ENCODE measurements at places on chromosomes 3 and 15.

- no peak for DNase-seq
Measured at GRCh38 chr3:162973428-162973917, 1476.9 kb downstream of the OTOL1 start.

GRCh38 chr3:135304378-135304777 lies 509.3 kb downstream of the EPHB1 start:
- no peak for DNase-seq

GRCh38 chr3:42161050-42161935 lies 70.1 kb downstream of the TRAK1 start:
- DNase-seq: no peak

GRCh38 chr3:117510396-117510795 lies 800.8 kb downstream of the TUSC7 start:
- DNase-seq: no peak

DNA sequence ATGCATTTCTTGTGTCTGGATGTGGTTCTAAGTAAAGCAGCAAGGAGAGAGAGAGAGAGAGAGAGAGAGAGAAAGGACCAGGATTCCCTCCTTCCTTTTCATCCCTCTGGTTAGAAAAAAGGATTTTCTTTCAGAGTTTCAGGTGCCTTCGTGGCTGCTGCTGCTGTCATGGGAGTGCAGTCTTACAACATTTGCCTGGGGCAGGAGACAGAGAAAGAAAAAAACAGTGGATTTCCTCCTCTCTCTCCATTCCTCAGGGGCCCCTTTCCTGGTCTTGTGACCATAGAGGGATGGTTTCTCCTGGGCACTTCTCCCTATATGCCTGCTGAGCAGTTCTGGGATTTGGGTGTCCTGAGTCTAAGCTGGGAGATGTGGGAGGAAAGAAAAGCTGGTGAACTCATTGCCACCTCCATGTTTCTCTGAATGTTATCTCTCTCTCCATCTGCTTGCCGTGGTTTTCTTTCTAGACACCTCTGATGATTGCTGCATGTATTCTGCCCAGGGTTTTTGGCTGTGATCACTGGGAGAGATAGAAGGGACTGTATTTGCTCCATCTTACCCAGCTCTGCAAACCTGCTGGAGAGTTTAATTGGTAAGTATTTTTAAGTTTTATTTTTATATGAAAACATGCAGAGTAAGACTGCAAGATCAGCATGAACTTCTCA lies 142.4 kb upstream of the RGMA start:
- DNase-seq: no peak

DNA sequence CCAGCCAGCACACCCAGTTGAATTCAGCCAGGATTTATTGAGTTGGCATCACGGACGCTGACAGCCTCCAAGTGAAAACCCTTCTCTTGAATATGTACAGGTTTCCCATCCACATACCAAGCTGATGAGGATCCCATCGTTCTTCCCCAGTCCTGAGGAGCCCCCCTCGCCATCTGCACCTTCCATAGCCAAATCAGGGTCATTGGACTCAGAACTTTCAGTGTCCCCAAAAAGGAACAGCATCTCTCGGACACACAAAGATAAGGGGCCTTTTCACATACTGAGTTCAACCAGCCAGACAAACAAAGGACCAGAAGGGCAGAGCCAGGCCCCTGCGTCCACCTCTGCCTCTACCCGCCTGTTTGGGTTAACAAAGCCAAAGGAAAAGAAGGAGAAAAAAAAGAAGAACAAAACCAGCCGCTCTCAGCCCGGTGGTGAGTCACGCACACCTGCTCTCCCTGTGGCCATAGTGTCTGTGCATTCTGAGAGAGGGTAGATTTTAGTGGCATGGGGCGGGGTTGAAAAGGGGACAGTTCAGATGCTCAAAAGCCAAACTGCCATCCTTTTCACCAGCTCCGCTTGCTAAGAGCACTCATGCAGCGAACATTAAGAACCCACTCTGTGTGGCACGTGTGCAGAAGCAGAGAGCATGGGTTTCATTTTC lies 51.2 kb downstream of the KLHL25 start:
- DNase-seq: peak; percentile 14

- DNase-seq: no peak
Measured at GRCh38 chr3:122678506-122678905, 2.1 kb upstream of the PARP14 start.

GRCh38 chr3:49910409-49911123 lies 6.9 kb upstream of the MST1R start:
- no peak for DNase-seq

DNA sequence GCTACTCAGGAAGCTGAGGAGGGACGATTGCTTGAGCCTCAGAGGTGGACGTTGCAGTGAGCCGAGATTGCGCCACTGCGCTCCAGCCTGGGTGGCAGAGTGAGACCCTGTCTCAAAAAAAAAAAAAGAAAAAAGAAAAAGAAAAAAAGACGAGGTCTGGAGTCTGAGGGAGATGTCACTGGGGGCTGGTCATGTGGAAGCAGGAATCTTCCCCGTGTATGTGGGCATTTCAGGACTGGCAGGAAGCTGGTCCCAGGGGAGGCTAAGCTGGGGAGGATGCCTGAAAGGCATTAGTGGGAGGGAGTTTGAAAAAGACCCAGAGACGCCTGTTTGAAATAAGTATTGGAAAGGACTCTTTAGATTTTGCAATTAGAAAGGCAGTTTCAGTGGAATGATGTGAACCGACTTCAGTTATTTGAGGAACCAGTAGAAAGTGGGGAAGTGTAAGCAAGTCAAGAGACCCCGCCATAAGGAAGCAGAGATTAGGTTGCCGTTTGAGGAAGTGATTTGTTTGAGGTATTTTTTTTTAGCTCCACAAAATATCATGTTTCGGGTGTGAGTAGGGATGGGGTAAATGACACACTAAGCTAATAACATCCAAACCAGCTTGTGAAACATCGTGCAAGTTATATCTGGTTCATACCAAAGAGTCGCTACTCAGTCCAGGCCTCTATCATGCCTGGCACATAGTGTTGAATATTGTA lies 55.5 kb downstream of the ST6GAL1 start:
- DNase-seq: no peak

DNA sequence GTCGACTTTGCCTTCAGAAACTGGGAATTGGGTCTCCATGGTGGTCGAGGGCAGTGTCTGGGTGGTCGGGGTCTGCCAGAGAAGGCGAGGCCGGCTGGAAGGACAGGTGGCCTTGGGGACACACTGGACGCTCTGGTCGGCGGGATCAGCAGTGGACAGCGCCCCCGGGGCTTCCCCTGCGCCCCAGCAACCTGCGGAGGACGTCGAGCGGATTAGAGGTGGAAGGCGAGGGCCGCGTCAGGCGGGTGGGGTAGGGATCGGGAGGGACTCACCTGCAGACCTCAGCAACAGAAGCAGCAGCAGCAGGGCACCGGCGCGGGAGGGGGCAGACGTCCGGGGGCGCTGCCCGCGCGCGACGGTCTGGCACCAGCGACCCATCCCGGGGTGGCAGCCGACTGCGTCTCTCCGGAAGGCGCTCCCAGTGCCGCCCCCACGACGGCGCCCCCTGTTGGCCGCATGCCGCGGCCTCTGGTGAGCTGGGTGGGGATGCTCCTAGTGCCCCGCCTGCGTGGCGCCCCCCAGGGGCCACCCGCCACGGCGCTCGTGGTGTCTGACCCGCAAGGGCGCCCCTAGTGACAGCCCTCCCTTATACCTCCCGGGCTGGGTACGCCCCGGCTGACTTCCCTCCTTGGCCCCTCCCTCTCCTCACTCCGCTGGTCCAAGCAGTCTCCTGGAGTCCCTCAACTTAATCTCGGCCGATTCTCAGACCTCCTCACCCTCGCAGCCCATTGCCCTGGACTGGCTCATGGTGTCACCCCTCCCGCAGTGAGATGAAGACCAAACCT lies at the start of gene PRSS50:
Gene PRSS50 (minus strand): TSS at position 423 of the 785 bp plus-strand sequence. CDS start 45 bp downstream, at position 378.
- DNase-seq: no peak

- no peak for DNase-seq
Measured at GRCh38 chr3:16665282-16665741, 60.1 kb upstream of the DAZL start.

DNA sequence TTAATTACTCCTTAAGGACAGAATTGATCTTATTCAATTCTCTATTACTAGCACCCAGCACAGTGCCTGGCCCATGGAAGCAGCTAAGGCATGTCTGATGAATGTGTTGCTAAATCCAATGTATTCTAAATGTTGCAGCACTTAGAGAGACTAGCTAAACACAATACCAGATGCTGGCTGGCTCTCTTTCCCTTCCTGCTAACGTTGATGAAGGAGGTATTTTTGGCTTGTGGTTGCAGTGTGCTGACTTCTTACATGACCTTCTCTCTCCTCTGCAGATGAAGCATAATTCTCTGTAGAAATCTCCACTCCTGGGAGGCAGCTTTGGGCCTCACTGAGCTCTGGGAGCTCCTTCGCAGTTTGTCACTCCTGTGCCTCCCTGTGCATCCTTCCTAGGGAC lies 183.6 kb downstream of the PEX5L start:
- no peak for DNase-seq

- no peak for DNase-seq
Measured at GRCh38 chr15:58519516-58519915, 87.7 kb downstream of the LIPC start.

DNA sequence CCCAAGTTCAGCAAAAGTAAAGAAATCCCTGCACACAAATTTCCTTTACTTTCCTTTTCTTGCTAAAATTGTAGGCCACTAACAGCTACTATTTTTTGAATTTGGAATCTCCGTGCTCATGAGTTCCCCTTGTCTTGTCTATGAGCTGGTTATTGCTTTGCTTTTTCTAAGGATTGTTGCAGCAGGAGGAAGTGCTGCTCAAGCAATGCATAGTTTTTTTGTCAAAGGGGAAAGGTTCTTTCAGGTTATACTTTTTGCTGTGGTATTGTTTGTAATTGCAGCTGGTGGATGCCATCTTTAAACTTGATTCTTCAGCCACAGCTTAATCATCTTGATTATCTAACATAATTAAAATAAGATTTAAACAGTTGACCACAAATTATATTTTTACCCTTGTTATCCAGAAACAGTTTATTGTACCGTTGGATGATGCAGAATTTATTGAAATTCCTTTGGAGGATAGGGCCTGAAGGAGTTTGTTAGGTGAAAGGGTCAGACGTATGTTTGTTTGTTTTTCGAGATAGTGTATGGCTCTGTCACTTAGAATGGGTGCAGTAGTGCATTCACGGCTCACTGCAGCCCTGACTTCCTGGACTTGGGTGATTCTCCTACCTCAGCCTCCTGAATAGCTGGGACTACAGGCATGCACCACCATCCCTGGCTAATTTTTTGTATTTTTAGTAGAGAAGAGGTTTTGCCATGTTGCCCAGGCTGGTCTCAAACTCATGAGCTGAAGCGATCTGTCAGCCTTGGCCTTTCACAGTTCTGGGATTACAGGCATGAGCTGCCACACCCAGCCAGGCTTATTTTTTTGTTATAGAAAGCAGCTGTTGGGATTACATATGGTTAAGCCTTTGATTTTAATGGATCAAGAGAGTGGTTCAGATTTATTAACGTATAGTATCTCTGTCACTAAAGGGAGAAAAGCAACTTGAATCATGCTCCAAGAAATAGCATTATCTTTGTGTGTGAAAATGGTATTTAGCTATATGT lies 11.7 kb downstream of the MGA start:
- no peak for DNase-seq

- DNase-seq: no peak
Measured at GRCh38 chr3:72465853-72466252, 382.4 kb downstream of the SHQ1 start.
